ENCODE measurements at places on chromosomes 11 and 22. TPM values are rescaled to one million over a fixed set of nuclear protein-coding genes. Genes with fewer than 3 reads are reported as not detected.

DNA sequence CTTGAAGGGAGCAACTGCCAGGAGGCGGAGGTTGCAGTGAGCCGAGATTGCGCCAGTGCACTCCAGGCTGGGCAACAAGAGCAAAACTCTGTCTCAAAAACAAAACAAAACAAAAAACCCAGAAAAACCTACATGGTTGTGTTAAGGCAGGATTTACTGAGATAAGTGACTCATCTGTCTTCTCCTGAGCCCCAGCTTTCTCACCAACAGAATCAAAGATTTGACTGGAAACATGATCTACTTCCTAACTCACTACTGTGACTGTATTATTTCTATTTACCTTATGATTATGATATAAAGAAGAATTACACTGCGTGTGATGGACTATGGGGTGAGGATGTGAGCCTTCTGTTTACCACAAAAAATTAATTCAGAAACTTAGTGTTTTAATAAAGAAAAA, 21.8 kb downstream of the FAM118B start:
- no peak for DNase-seq

DNA sequence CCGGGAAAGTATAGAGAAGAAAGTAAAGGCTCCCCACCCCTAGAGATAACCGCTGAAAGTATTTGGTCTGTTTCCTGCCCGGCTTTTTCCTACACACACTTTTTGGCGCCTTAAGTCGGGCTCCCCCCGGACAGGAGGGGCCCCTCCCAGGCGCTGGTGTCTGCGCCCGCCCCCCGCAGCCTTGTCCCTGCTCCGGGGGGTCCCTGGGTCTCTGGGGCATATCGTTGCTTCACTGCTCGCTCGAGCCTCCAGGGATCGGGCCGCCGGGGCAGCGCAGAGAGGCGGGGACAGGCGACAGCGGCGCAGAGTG, 928 bp upstream of the CRACR2B start:
- DNase-seq, result no peak

DNA sequence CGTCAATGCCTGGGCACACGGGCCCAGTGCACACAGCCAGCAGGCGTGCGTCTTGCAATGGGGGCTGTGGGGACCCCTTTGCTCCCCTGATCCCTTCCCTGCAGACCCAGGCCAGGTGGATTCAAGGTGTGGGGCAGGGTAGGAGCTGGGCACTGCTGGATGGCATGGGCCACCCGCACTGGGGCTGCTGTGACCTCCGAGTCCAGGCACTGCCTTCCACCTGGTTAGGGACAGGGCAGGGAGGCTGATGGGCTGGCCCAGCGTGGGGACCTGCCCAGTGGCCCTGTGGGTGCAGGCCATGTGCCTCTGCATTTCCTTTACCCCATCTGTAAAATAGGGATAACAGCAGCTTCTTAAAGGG, 22.9 kb downstream of the KCNQ1 start:
- DNase-seq, result no peak

DNA sequence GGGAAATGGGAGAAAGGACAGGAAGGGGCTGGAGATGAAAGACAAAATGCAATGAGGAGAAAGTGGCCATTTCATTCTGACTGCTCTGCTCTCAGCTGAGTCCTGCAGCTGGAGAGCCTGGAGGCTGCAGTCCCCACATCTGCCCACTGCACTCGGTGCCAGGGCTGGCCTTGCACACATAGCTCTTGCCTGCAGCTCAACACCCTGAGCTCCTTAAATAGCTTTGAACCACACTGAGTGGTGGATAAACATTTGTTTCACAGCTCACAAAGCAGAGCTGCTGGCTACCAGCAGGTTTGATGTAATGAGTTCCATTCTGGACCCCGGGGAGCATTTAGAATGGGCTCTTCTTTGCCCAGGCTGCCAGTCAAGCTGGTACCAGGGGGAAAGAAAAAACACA, 426.1 kb upstream of the CADM1 start:
- no peak for DNase-seq

DNA sequence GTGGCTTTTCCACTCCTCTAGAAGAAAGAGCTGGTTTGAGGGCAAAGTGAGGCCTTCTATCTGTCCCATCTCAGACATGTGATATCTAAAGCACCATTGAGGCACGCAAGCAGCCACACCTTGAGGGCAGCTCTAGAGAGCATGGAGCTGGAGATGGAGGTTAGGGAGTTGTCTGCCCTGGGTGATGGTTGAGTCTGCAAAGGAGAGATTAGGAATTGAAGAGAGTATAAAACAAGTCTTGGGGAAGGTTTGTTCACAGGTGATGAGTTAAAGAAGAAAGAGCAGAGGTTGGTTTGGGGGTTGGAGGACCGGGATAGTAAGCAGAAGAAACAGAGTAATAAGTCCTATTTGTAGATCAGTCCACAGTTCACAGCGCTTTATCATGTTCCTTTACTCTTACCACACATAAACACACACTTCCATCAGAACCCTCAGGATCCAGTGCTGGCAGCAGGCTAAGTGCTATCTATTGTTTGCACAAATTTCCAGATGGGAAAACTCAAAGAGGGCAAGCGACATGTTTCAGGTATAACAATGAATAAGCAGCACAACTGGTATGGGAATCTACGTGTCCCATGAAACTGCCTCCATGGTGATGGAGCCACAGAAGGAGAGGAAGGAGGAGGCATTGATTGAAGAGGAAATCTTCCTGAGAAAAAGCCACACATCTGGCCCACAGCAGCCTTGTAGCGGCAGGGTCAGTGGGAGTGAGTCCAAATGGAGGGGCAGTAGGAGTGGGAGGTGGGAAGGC, 65.8 kb downstream of the RASSF10 start:
- DNase-seq, result no peak

- DNase-seq, result no peak
These were observed 53.1 kb upstream of the NAV2 start for GRCh38 chr11:19659529-19659928.

DNA sequence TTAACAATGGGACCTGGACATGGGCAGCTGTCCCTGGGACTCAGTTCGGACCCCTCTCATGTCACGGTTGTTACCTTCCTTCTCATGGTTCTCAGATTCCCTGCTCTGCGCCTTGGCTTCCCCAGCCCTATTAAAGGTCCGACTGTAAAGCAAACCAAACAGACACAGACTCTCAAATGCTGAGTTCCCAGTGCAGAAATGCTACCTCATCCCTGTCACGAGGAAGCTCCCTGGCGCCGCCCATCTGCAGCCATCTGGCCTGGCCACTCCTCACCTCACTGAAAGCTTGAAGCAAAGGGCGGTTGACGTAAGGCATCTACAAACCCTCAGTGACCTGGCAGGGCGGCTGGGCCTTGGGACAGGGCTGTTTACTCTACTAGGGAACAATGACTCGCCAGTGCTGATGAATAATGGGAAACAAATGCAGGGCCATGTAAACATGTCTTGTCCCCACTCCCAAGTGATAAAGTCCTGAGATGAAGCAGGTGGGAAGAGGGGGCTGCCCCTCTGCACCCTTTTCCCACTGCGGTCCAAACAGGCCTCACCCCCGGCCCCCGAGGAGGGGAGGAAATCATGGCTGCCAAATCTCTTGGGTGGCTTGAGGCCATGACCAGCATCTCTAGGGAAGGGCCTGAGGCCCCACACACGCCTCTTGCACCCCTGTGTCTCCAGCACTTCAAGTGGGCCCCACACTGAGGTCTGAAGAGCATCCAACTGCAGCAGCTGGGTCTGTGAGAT, 49.3 kb downstream of the SCUBE1 start:
- DNase-seq, result no peak

GRCh38 chr22:46674367-46674781, 54.2 kb downstream of the GRAMD4 start:
- DNase-seq, result no peak

Gene RTCB
- 119 TPM for polyA plus RNA-seq

Gene DDT
- polyA plus RNA-seq, result 87.3 TPM

Data from BJ (cell line).